NCI-H2171 treated with DMSO at 0.1 percent for 48 hours (cell line): ENCODE measurements at places on chromosomes 16 and 17.

- DNase-seq: no peak
Observed at GRCh38 chr17:17204041-17204591, 2.0 kb downstream of the PLD6 start.

GRCh38 chr17:64259922-64260321 lies 3.1 kb downstream of the TEX2 start:
- DNase-seq: no peak

DNA sequence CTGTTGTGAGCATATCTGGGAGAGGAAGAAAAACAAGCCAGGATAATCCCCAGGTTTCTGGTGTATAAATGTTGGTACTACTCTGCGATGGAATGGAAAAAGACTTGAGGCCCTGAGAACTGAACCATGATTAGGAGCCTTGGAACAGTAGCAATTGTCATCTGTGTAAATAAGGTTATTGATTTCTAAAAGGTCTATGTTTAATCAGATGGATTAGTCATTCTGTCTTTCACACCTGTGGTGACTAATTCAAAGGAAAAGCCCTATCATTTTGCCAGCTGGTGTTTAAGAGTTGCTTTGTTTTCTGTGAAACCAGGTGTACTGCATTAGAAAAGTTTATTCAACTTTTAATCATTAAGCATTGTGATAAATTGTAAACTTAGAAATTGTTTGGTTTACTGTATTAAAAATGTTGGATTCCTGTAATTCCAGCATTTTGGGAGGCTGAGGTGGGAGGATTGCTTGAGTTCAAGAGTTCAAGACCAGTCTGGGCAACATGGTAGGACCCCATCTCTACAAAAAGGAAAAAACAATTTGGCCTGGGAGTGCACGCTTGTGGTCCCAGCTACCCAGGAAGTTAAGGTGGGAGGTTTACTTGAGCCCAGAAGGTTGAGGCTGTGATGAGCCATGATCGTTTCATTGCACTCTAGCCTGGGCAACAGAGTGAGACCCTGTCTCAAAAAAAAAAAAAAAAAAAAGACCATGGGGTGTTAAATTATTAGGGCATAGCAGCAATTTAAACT lies 29.0 kb upstream of the KPNB1 start:
- no peak for DNase-seq

- no peak for DNase-seq
Observed at GRCh38 chr16:9123871-9124270, 32.4 kb downstream of the HAPSTR1 start.

GRCh38 chr16:20504418-20504817 lies 53.1 kb downstream of the ACSM2A start:
- DNase-seq: no peak

DNA sequence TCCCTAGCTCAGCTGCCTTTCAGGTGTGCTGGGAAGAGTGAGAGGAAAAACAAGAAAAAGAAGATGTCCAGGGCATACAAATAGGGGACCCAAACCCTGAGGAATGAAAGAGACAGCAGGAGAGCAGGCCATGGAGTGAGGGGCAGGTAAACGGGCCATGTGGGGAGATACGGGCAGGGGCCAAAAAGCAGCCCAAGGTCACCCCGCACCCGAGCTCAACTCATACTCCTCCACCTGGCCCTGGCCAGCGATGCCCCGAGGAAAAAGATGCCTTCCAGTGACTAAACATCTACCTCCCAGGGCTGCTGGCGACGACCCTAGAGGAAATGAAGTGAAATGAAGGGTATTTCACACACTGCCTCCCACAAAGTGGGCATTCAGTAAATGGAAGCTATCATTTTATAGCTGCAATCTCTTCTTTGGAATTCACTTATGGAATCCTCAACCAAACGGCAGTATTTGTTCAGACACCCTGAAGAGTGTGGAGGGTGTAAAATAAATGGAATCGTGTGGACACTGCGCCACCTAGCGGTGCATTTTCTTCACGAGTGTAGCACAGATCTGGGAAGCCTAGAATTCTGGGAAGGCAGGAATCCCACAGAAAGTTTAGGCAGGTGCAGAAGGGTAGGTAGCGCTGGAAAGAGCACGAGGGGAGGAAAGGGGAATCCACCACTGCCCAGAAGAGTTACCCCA lies 14.9 kb downstream of the ELAC2 start:
- peak; percentile 67 for DNase-seq

DNA sequence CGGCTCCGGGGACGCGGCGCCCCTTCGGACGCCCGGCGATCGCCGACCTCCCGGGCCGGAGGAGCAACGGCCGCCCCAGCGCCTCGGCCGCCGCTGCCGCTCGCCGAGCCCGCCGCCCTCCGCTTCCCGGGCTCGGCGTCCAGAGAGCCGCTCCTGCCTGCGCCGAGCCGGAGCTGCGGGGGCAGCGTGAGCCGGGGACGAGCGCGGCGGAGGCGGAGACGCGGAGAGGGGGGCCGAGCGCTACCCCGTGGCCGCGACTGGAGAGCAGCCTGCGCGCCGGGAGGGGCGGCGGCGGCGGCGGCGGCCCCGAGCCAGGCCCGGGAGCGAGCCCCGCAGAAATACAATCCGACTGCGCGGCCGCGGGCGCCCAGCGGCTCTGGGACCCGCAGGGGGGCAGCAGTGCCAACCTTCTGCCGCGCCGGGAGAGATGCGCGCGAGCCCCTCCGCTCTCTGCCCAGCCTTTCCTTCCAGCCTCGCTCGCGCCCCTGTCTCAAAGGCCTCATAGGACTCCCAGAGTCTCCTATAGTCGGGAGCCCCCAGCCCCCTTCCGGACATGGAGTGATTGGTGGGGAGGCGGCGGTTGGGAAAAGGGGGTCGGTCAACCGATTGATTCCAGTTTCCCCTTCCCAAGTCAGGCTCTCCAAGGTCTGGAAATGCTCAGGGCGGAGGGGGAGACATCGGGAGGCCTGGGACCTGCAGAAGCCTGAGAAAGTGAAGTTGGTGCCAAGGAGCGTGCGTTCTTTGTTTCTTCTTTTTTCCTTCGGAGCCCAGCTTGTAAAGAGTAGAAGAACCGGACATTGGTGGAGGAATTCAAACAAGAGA lies 1.0 kb upstream of the SDK2 start:
- DNase-seq: peak; percentile 63

- peak; percentile 62 for DNase-seq
Observed at GRCh38 chr16:67562918-67563707, 787 bp downstream of the CTCF start.

DNA sequence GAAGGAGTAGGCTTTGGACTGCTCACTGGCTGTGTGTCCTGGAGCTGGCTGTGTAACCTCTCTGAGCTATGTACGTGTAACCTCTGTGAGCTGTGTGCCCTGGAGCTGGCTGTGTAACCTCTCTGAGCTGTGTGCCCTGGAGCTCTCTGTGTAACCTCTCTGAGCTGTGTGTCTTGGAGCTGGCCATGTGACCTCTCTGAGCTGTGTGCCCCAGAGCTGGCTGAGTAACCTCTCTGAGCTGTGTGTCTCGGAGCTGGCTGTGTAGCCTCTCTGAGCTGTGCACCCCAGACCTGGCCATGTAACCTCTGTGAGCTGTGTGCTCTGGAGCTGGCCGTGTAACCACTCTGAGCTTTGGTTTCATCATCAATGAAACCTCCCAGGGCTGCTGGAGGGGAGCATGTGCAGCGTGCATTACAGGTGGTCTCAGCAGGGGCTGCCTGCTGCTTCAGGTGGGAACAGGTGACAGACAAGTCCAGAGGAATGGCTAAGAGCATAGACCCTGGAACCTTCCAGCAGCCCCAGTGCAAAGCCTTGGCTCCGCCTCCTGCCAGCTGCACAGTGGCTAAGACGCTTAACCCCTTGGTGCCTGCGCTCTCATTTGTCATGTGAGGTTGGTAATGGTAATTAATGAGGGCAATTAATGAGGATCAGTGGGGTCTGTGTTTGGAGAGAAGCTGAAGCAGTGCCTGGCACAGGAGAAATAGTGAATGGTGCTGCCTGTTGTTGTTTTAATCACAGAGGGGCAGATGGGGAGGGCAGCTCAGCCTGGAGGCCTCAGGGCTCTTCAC lies 86.7 kb downstream of the KATNIP start:
- DNase-seq: peak; percentile 55

DNA sequence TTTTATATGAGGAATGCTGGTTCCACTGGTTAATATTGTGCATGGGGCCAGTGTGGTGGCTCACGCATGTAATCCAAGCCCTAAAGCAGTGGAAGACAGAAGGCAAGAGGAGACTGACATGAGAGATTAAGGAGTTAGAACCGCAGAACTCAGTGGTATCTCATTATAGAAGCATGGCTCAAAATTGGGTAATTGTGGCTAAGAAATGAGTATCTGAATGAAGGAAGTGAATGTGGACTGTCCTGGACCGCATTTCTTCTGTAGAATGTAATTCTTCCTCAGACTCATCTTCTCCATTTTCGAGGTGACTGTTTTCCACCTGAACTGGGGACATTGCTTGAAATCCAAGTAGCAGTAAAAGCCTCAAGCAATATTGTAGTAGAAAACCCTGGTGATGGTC lies 42.6 kb upstream of the CDR2 start:
- no peak for DNase-seq

GRCh38 chr16:50879873-50880695 lies 138.2 kb downstream of the CYLD start:
- DNase-seq: peak; percentile 77

DNA sequence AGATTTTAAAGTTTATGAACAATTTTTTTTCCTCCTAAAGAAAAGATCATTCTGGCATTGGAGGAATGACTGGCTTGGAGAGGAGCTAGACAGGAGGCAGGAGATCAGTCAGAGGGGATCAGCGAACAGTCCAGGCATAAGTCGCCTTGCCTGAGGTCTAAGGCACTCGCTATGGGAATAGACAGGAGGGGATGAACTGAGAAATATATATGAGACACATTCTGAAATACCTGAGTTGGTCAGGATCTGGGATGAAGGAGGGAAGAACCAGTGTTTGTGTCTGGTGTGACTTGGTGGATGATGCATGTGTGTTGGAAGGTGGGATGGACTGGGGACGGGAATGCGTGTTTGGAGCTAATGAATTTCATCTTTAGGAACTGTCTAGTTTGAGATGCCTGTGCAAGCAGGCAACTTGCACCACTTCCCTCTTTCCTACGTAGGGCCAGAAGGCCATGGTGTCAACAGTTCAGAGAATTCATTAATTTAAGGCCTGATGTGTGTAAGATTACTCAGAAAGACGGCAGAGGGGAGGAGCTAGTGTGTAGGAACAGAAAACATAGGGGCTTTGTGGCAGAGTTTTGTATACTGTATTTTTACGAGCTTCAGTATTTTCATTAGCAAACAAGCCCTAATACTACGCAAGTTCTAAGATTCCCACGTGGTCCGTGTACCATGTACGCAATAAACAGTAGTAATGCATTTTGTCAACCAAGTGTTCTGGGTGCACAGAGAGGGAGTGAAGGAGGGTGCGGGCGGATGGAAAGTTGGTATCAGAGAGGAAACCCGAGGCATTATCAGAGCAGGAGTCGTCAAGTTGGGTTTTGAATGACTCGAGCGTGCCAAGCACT lies 825 bp downstream of the HEATR6 start:
- DNase-seq: no peak

DNA sequence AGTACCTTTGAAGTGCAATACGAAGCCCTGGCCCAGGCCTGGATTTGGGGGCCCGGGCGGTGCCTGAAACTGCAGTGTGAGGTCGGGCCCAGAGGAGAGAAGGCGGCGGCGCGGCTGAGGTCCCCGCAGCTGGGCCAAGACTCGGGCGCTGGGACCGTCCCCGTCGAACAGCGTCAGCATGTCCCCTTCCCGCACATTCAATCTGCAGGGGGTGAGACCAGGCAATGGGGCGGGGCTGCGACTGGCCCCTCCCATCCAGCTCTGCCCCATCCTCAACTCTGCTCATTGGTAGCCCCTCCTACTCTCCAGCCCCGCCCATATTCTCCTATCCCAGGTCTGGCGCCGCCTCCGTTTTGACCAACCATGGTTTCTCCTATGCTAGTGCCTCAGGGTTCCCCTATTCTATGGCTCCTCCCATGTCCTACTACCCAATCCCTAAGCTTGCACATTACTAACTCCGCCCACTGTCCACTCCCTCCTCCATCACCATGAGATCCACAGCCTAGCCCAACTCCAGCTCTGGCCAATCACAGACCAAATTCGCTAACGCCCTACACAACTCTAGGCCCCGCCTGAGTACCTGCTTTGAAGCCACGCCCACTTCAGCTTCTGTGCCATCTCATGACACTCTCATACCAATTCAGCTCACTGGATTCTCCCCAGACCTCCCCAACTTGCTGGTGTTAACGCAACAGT lies 14.4 kb upstream of the CDIPT start:
- no peak for DNase-seq

DNA sequence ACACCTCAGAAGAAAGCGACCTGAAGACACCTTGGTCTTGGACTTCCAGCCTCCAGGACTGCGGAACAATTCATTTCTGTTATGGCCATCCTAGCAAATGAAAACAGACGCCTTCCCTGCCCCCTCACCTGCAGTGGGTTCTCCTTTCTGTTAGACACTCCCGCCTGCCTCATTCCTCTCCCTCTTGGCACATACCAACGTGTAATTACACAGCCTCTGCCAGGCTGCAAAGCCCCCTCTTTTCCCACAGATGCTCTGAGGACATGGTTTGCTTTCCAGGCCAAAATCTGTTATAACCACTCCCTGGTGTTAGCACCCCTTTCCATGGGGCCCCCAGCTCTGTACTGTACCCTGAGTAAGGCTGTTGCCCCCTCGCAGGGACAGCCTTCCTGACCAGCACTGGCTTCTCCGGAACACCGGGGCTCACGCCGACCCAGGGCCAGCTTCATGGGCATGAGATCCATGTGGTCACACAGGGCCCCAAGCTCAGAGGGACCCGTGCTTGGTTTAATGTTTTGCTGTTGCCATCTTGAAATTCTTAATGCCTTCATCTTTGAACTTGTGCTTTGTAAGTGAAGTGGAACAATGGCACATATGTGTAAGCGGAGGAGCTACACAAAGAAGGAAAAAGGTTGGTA lies 64.1 kb downstream of the SDK2 start:
- DNase-seq: no peak

DNA sequence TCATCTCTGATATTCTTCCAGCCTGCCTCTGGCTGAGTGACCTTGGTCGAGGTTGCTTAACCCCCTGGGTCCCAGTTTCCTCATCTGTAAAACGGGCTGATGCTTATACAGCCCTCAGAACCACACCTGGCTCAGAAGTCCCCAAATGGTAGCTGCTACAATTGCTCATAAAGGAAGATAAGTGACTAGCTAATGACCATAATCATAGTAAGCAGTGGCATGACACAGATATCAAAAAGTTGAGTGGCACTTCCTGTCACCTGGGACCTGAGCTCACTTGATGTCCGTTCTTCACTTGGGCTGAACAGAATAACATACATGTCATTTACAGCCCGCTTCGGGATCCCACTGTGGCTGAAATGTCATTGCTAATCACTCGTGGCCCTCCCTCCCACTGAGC lies 1.8 kb downstream of the MGRN1 start:
- no peak for DNase-seq
